ENCODE measurements at places on chromosomes 3 and 15. TPM values are rescaled to one million over a fixed set of nuclear protein-coding genes. Genes with fewer than 3 reads are reported as not detected.

Gene CAPN7
- 46.9 TPM for total RNA-seq

Gene EPHA6
- not detected for total RNA-seq

Gene VIPR1
- not detected for total RNA-seq

Gene SMCO1
- not detected for total RNA-seq

Gene CHRNA7
- 0.65 TPM for total RNA-seq
